Activated CD4-positive, CD25-positive, alpha-beta regulatory T cell treated with anti-CD3 and anti-CD28 coated beads, Interleukin-2, amount 50 U/mL, for 24 hours (primary cell): ENCODE measurements at places on chromosomes 4 and X.
A peak's percentile ranks its signal among the peaks of the same experiment; 100 is the strongest.

- peak; percentile 13 for ATAC-seq
Observed at GRCh38 chrX:53768451-53768850, 81.9 kb upstream of the HUWE1 start.

DNA sequence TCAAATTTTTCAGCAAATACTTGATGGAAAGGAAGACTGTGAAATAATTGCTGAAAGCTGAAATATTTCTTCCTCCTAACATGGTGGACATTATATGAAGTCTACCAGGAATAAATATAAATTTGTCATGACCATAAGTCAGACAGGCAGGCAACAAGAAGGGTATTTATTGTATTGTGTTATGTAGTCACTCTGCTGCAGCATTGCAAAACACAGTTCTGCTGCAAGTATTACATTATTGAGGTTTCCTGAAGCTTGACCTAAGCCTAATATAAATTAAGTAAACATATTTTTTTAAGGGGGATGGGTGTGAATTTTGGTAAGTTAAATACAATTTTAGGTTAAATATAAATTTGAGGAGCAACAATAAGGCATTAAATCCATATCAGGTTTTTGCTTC, 60.2 kb upstream of the MAOA start:
- no peak for ATAC-seq

DNA sequence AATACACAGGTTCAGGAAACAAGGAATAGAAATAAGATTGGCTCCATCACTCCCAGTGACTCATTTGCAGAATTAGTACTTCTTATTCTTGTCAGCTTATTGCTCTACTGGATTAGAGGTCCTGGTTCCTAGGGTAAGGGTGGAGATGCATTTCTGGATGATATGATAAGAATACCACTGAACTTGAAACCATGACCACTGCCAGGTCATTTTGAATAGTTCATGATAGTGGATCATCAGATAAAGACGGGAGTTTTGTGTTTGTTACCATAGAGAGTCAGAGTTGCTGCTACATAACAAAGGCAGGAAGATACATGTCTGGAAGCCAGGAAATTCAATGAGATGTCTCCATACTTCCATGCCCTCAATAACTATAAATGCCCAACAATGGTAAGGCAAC, 109.2 kb upstream of the FAT1 start:
- no peak for ATAC-seq

- no peak for ATAC-seq
Observed at GRCh38 chr4:188218392-188218791, 79.2 kb downstream of the TRIML1 start.

DNA sequence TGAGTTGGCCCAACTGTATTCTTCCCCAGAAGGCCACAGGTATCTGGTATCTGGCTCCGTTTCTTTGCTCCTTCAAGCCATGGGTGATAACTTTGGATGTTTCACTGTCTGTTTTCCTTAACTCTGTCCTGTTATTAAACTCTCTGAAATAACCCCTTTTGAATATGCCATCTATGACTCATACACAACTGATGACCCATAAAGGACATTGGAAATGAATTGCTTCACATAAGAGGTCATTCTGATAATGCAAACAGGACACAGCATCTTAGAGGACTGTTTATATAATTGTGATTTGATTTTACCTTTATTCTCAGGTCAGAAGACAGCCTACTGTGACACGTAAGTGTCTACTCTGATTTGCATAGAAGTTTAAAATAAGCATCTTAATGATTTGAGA, 227.7 kb downstream of the VEGFC start:
- ATAC-seq = no peak

GRCh38 chrX:106286053-106286650, 118.0 kb downstream of the PWWP3B start:
- ATAC-seq = no peak

GRCh38 chrX:41043196-41043595, 42.0 kb upstream of the USP9X start:
- no peak for ATAC-seq

GRCh38 chrX:106263817-106264216, 95.7 kb downstream of the PWWP3B start:
- no peak for ATAC-seq

DNA sequence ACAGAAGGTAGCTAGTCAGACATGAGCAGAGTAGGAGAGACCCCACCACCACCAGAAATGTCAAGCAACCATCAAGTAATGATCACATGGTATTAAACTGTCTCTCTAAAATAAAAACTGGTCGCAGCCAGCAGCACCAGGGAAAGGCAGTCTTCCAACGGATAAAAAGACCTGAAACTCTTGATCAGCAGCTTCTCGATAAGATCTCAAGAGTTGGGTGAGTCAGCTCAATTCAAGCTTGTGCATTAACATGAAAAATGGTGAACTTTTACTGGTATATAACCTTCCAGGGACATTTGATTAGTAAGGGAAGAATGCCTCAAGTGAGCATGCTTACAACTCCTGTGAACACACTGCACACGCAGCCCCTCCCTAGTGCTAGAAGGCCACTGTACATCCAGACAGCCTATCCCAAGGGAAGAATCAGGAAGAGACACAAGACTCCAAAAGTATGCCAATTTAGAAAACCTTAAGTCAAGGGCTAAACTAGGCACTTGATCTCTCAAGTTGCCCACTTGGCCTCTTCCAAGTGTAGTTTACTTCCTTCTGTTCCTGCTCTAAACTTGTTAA, 270.0 kb upstream of the GNPDA2 start:
- no peak for ATAC-seq

DNA sequence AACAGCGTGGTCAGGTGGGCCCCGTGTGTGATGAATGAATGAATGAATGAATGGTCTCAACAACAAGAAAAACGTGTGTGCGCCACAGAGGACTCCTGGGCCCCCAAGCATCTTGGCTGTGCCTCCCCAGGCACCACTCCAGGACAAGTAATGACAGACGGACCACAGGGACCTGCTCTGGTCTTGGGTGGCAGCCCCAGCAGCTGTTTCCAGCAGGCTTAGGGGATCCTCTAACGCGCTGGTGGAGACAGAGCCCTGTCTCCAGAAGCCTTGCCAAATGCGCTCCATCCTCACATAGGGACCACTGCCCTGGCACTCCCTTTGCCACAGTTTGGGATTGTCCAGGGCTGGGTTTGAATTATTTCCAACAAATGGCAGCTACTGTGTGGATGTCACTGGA, 39.1 kb downstream of the PSAPL1 start:
- ATAC-seq = no peak

DNA sequence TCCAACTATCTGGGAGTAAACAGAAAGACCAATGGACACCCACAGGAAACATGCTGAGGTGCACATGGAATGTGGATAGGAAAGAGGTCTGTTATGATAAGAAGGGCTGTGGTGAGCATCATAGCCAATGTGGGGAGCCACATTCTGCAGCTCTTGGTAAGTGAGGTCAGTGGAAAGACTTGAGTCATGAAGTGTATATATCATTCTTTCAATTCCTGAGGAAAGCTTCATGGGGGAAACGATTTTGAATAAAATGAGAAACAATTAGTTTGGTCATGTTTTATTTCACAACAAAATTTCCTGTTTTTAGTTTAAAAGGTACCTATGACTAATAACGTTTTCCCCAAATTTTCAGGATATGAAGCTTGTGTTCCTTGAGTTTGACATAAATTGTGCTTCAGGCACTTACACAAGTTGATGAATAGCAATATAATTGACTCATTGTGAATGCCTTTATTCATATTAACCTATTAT, 41.4 kb upstream of the RASSF6 start:
- ATAC-seq = no peak

DNA sequence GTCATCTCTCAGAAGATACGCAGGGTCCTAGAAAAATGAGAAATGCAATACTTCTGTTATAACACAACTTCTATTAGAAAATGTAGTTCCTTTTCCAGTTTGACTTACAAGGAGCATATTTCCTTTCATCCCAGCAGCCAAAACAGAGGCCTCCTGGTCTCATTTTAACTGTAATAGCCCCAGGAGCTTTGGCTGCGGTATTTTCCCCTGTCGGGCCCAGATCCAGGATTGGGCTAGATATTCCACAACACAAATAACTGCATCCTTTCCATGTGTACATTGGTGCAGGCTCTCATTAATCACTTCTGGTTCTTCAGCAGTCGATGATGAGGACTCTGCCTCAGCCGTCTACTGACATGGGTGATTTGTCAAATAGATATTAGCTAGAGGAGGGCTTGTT, 166.1 kb downstream of the TENM3 start:
- no peak for ATAC-seq

DNA sequence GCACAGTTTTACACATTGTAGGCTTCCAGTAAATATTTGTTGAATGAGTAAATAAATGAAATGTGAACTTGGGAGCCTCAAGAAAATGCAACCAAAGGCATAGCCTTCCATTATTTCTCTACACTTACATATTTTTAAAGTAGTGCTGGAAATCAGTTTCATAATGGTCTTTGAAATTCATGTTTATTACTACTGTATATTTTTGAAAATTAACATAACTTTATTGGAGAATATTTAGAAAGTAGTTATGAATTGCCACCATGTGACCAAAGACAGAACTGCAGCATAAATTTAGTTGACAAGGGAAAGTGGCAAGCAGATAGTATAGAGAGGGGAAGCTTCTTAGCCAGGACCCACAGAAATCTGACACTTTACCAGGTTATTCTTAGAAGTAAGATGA, 6.4 kb downstream of the TCEAL8 start:
- no peak for ATAC-seq

DNA sequence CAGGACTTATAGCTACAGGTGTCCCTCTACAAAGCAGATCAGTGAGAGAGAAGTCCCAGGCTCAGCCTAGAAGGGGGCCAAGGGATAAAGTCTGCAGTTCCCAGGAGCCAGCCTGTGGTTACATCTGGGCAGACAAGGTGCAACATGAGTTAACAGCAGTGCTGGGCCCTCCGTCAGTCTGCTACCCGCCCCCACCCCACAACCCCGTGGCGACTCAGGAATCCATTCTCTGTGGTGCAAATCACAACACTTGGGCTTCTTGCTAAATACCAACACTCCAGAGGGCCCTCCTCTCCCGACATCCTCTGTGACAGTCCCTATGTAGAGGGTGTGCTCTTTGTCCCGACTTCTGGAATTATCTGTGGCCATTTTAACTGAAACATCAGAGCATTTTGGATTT, 13.8 kb downstream of the GPM6B start:
- no peak for ATAC-seq

GRCh38 chr4:71333368-71333767, 5.5 kb upstream of the SLC4A4 start:
- ATAC-seq = no peak

GRCh38 chr4:112055100-112055499, 90.2 kb upstream of the FAM241A start:
- ATAC-seq = no peak

DNA sequence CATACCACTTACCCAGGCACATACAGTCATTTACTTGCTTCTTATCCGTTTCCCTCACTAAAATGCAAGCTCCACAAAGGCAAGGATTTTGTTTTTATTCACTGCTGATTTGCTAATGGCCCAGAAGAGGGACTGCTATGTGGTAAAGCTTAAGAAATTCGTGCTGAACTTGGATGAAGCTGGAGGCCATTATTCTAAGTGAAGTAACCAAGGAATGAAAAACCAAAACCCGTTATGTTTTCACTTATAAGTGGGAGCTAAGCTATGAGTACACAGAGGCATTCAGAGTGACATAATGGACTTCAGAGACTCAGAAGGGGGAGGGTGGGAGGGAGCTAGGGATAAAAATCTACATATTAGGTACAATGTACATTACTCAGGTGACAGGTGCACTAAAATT, 47.2 kb downstream of the RAB33B start:
- no peak for ATAC-seq

GRCh38 chr4:106614441-106614840, 245.9 kb upstream of the GIMD1 start:
- no peak for ATAC-seq

- peak; percentile 49 for ATAC-seq
Observed at GRCh38 chr4:2871911-2872310, 28.3 kb downstream of the ADD1 start.

GRCh38 chr4:3771164-3771809, 5.1 kb downstream of the ADRA2C start:
- no peak for ATAC-seq

DNA sequence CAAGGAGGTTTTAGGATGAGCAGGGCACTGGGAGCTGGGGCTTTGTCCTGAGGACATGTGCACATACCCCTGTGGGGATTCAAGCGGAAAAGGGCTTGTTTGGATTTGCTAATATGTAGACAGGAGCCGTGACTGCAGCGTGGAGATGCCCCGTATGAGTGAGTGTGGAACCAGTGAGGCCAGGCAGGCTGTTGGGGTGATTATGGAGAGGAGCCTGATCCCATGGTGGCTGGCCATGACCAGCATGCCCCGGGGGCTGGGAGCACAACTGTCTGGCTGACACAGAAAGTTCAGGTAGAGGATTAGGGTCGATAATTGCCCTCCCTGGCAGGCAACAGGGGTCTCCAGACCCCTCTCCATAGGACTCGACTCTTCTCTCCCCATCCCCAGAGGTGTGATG, 68.8 kb upstream of the STX18 start:
- no peak for ATAC-seq

GRCh38 chr4:38382520-38382919, 281.5 kb upstream of the KLF3 start:
- ATAC-seq = no peak

DNA sequence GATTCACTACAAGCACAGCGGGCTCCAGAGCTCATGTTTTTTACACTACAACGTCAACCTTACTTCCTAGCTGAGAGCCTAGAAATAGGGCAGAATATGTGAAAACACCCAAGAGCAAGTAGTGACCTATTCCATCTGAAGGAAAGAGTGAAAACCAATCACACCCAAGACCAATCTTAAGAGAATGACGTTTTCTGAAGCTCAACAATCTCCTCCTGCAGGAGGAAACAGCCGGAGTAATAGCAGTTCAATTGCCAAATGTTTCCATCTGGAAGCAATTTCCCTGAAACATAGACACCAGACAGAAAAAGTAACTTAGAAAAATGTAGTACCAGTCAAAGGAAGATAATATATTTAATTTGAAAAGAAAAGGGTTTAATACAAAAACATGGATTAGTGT, 142.4 kb downstream of the ANXA5 start:
- peak; percentile 21 for ATAC-seq

DNA sequence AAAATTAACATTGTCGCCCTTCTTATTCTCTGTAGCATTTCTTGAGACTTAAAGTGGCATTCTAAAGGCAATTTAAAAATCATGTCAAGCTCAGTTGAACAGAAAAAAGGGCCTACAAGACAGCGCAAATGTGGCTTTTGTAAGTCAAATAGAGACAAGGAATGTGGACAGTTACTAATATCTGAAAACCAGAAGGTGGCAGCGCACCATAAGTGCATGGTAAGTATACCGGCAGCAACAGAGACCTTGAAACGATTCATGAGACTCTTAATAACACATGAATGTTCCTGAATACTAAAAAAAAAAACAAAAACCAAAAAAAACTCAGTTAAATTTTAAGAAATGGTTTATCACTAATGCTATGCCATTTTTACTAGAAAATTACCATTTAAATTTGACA, 82.4 kb upstream of the HPRT1 start:
- no peak for ATAC-seq

DNA sequence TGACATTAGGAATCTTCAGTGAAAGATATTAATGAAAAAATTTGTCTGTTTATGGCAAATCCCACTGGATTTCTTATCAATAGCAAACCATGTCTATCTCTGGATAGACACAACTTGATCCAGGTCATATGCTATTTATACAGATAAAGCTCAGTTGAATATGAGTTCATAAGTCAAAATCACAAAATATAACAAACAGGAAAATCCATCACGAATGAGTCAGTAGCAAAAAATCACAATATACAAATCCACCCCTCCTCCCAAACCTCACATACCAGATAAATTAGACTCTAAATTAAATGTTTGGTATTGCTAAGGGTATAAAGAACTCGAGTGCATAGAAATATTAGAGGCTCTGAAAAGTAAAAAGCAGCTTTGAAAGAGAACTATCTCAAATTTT, 420.5 kb downstream of the TLL1 start:
- ATAC-seq = no peak
